ENCODE measurements at places on chromosomes 1 and 21.

DNA sequence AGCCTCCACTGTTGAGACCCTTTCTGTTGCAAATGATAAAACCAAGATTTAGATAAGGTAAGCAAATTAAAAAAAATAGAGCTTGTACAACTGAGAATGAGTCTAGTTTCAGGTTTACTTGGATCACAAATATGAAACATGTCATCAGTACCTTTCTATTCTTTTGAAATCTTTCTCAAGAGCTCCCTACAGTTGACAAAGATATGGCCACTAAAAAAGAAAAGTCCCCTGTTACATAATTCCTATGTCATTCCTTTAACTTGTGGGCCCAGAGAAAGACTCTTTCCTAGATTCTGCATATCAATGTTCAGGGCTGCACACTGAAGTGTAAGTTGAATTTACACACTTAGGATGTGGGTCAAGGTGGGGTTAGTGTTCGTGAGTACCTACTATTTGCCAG is 168.1 kb downstream of the PLA2G4A start:
- DNase-seq = no peak

DNA sequence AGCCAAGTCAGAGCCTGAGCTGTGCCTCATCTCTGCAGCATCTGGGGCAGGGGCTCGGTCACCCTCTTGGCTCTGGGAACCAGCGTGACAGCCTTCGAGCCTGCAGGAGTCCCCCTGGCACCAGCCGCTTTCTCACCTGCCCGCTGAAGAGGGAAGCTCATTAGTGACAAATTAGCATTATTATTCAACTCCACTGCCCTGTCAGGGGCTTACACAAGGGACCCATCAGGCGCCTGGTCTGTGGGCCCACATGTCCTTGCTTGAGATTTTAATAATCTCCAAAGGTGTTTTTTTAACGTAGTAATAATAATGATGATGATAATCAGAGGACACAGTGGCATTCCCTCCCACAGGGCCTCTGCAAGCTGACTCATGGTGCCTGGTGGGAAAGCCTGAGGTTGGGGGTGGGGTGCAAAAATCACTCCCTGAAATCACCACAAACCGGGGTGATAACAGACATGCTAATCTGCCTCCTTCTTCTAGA is 98.1 kb upstream of the IGSF21 start:
- DNase-seq = no peak

DNA sequence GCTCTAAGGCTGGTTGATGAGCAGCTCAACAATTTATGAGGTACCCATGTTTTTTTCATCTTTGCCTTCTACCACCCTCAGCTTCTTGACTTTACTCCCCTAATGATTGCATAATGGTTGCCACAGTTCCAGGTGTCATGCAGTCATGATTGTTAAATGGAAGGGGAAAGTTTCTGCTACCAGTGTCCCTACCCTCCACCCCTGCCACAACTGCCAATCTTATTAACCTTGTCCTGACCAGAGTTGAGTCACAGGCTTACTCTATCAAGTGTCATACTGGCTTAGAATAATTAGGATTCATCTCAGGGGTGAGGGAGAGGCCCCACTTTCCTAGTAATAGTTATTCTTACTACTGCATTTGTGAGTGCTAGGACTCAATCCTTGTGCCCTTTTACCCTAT is 7.9 kb upstream of the FUBP1 start:
- no peak for DNase-seq

DNA sequence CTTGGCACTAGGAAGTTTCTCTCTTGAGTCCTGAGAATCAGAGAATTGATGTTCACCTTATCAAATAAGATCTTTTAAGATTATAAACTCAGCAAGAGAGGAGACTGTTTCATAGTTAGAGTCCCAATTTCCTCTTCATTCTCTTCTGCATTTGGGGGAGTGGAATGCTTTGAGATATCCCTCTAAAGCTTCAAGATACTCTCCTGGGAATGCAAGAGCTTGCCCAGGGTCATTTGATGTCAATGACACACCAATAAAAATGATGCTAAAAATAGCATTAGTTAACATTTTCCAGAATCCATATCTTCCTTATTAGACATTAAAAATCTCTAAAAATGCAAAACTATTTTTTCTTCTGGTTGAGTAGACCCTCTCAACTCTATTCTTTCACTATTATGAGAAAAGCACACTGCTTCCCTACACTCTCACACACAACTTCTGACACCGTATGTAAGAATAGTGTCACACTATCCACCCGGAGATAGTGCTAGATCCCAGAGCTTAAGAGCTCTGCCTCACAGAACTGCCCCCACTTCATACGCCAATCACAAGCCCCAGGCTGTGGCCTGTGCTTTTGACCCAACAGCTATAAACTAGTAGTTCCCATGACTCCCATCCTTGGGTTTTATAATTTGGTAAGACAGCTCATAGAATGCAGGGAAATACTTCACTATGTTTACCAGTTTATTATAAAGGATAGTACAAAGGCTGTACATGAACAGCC is 399.9 kb upstream of the RUNX1 start:
- DNase-seq = no peak

DNA sequence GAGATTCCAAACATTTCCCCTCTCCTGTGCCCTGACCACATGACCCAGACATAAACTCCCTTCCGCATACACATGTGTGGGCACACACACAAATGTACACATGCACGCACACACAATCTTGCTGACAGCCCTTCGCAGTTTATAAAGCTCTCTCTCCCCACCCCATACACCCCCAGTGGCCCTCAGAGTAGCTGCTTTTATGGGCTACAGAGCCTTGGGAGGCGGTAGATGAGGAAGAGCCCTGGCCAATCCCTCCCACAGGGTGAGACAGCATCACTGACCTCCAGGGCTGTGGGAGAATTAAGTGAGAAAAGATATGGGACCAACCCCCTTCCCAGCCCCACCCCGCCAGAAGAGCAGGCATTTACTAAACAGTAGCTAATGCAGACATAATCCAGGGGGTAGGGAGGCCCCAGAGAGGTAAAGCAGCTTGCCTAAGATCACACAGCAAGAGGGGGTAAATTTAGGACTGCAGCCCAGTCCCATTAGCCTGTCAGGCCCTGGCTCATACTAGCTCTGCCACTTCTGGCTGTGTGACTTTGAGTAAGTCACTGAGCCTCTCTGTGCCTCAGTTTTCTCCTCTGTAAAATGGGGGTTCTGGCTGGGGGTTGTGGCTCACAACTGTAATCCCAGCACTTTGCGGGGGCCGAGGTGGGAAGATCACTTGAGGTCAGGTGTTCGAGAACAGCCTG is 5.1 kb downstream of the SDC3 start:
- no peak for DNase-seq

- no peak for DNase-seq
Measured at GRCh38 chr1:77950873-77951272, 28.0 kb downstream of the FUBP1 start.

DNA sequence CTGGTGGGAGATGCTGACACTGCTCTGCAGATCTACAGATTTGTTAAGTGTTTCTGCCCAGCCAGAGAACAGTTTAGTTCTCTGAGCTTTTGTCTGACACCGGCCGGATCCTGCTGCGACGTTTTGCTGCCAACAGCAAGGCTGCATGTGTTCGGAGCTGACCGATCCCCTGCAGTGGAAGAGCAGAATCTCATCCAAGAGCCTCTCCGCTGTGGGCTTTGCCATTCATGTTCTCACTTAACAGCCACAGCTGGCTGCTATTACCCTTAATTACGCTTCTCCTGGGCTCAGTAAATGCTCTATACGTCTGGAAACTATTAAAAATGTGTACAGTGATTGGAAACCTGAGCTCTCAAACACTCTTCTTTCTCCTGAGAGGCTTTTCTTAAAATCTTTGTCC is 105.3 kb downstream of the BCAR3 start:
- DNase-seq = no peak

All from nucleus accumbens (tissue), 56 donors.